ENCODE measurements at places on chromosomes 5 and 9. TPM values are rescaled to one million over a fixed set of nuclear protein-coding genes. Genes with fewer than 3 reads are reported as not detected.

The PCDHGA6 gene
- 2.6 TPM for total RNA-seq

The TRPM3 gene
- total RNA-seq = 0.39 TPM

The FREM1 gene
- total RNA-seq = 1.5 TPM

The SV2C gene
- total RNA-seq = not detected

The PCDHB16 gene
- total RNA-seq = 0.11 TPM
